PC-3 (cell line): ENCODE measurements at places on chromosomes 5 and 9. TPM values are rescaled to one million over a fixed set of nuclear protein-coding genes. Genes with fewer than 3 reads are reported as not detected.

The C9 gene
- total RNA-seq: not detected in 2 replicates

The PAX5 gene
- 0.52 TPM in 1 of 2 replicates, not detected in the other for total RNA-seq

The CCDC183 gene
- total RNA-seq: 0.87 and 1.2 TPM in 2 replicates

The TRIP13 gene
- 56.4 and 69.0 TPM in 2 replicates for total RNA-seq

The RAB3C gene
- not detected in 2 replicates for total RNA-seq

The SOHLH1 gene
- not detected in 2 replicates for total RNA-seq

The PRDM9 gene
- 0.11 and 0.12 TPM in 2 replicates for total RNA-seq

The SPOCK1 gene
- total RNA-seq: 8.2 and 9.8 TPM in 2 replicates

The TMED7 gene
- 234 and 278 TPM in 2 replicates for total RNA-seq

The AGXT2 gene
- total RNA-seq: not detected in 2 replicates

The IFNB1 gene
- total RNA-seq: not detected in 2 replicates

The NPDC1 gene
- 25.4 and 33.3 TPM in 2 replicates for total RNA-seq

DNA sequence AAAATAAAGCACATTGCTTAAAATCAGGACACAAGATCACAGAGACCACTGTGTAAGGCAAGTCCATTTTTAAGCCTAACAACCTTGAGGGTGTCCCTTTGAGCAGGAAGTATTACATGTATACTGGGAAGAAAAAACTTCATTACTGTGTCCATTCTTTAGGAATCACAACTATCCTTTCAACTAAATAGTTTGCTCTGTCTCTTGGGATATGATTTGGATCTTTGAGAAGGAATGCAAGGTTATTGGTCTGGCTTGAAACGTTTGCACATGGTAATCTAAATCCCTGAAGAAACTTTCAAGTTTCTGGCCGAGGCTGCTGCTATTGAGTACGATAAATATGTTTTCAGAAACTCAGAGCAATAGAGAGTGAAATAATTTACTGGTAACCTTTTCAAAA is 923.0 kb upstream of the SEMA6A start:
- DNase-seq: no peak
- H3K27ac ChIP-seq: no peak overlapping the region
- no peaks in the 10 kb centered on the region for H3K4me1 ChIP-seq
- no peaks in the 10 kb centered on the region for H3K27me3 ChIP-seq
- no peaks in the 10 kb centered on the region for H3K36me3 ChIP-seq

GRCh38 chr5:54603372-54603771 is 85.8 kb downstream of the SNX18 start:
- no peaks in the 10 kb centered on the region for H3K36me3 ChIP-seq
- H3K4me1 ChIP-seq: no peaks in the 10 kb centered on the region
- H3K4me3 ChIP-seq: no peak overlapping the region
- DNase-seq: no peak
- no peaks in the 10 kb centered on the region for H3K27me3 ChIP-seq

GRCh38 chr9:21579247-21579671 is 97.1 kb upstream of the IFNE start:
- peaks cover 64% of the 10 kb centered on the region for H3K4me1 ChIP-seq
- no peak for DNase-seq

DNA sequence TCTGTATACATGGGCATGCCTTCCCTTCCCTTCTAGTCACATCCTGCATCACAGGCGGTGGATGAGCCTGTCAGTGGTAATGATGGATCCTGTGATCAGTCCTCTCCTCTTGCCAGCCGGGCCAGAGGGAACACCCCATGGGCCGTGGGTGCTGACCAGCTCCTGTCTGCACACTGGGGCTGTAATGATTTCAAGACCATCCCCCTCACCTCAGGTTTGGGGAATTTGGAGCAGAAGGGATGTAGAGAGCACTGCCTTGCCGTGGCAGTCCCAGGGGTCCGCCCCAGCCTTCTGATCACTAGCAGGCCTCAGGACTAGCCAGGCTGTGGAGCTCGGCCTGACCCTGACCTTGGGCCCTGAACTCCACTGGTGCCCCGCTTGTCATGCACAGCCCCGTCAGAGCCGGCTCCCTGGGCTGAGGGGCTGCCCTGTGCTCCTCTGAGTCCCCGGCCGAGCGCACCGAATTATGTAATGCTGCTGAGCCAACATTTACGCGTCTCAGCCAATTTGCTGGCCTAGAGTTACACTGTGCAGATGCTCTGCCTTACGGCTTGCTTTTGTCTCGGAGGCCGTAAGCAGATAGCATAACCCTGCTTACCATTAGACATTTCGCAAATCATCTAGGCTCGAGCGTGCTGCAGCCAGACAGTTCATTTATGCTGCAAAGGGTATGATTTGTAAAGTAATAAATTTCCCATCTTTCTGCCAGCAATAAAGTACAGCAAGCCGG is 155.3 kb downstream of the MACROH2A1 start:
- no peak for DNase-seq
- H3K27ac ChIP-seq: no peak overlapping the region
- no peak overlapping the region for H3K4me3 ChIP-seq
- no peaks in the 10 kb centered on the region for H3K36me3 ChIP-seq

- H3K27ac ChIP-seq: no peak overlapping the region
- peaks cover 22% of the 10 kb centered on the region for H3K27me3 ChIP-seq
- no peak for DNase-seq
Observed at GRCh38 chr9:135198144-135198543, 110.7 kb downstream of the OLFM1 start.

- H3K36me3 ChIP-seq: no peaks in the 10 kb centered on the region
- H3K4me1 ChIP-seq: 0 out of 2 replicates have a peak, but pooled peaks cover 3% of the 10 kb centered on the region
- H3K4me3 ChIP-seq: no peak overlapping the region
- DNase-seq: peak; percentile 58
Observed at GRCh38 chr5:19608444-19609002, 379.5 kb downstream of the CDH18 start.

GRCh38 chr5:180688330-180689070 is 39.1 kb upstream of the FLT4 start:
- H3K4me1 ChIP-seq: no peaks in the 10 kb centered on the region
- DNase-seq: no peak
- H3K27ac ChIP-seq: no peak overlapping the region
- H3K27me3 ChIP-seq: peaks cover 99% of the 10 kb centered on the region

DNA sequence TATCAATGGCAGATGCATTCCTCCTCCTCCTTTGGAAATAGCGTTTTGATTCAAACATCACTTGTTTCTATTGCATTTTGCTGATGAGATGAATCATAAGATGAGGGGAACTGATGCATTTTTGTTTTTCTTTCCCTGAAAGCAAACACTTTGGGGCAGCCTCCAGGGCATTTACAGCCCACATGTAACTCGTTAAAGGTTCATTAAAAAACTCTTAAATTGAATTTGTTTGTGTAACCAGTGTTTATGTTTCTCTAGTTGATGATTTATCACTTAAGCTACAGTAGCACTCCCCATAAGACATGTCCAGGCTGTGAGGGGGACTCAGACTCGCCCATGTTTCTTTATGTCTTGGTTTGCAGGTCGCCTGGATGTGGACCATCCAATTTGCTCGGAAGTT is 246.1 kb upstream of the ANKH start:
- no peak for DNase-seq
- no peaks in the 10 kb centered on the region for H3K36me3 ChIP-seq
- no peak overlapping the region for H3K4me3 ChIP-seq

GRCh38 chr5:96822686-96823459 is 15.1 kb upstream of the ERAP1 start:
- peaks cover 29% of the 10 kb centered on the region for H3K4me1 ChIP-seq
- peak overlapping the region; percentile 46 for H3K27ac ChIP-seq
- no peak for DNase-seq
- no peaks in the 10 kb centered on the region for H3K36me3 ChIP-seq
- H3K4me3 ChIP-seq: no peak overlapping the region

DNA sequence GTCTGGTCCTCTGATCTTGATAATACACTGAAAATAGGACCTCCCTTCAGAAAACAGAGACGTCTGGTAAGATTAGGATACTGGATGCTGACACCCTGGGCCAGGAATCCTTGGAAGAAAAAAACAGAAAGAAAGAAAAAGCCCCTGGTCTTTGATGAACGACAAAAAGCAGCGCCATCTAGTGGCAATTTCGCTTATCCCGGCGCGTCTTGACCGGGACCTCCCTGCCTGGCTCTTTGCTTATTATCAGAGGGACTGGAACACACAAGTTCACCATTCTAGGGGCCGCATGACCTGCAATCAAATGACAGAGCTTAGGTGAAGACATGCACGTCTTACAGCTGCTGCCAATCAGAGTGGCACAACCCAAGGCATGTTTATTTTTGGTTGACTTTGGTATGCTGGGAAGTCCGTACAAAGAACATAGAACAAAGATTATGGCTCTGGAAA is 114.9 kb upstream of the NFIB start:
- H3K4me3 ChIP-seq: no peak overlapping the region
- no peak overlapping the region for H3K27ac ChIP-seq
- H3K36me3 ChIP-seq: no peaks in the 10 kb centered on the region
- peaks cover 19% of the 10 kb centered on the region for H3K4me1 ChIP-seq
- no peaks in the 10 kb centered on the region for H3K27me3 ChIP-seq
- peak; percentile 73 for DNase-seq

GRCh38 chr9:132404228-132404881 is 2.3 kb downstream of the TTF1 start:
- peaks cover 9% of the 10 kb centered on the region; the same call in 1 of the 2 replicates for H3K4me1 ChIP-seq
- no peaks in the 10 kb centered on the region for H3K27me3 ChIP-seq
- no peak overlapping the region for H3K4me3 ChIP-seq
- peaks cover 7% of the 10 kb centered on the region; the same call in 1 of the 2 replicates for H3K36me3 ChIP-seq

GRCh38 chr9:99977033-99977792 is 70.8 kb downstream of the STX17 start:
- DNase-seq: no peak
- no peaks in the 10 kb centered on the region for H3K27me3 ChIP-seq
- H3K4me3 ChIP-seq: no peak overlapping the region
- no peaks in the 10 kb centered on the region for H3K4me1 ChIP-seq
- peaks cover 4% of the 10 kb centered on the region; the same call in 1 of the 2 replicates for H3K36me3 ChIP-seq

DNA sequence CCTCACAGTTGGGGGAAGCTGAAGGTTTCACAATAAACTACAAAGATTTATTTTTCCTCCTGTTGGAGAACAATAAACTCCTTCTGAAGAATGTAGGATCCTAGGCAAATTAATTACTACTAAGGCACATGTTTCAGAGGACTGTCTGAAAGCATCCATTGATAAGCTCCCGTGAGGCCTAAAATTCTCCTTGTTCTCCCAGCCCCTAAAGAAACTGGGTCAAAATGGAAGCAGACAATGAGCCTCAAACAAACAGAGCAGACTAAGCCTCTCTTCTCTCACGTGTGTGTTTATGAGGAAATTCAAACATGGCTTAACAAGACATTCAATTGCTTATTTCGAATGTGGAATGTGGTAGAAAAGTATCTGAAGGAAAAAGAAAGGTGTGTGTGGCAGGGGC is 249.0 kb downstream of the GLIS3 start:
- H3K27me3 ChIP-seq: no peaks in the 10 kb centered on the region
- no peaks in the 10 kb centered on the region for H3K36me3 ChIP-seq
- H3K27ac ChIP-seq: no peak overlapping the region
- H3K4me1 ChIP-seq: no peaks in the 10 kb centered on the region
- DNase-seq: no peak

DNA sequence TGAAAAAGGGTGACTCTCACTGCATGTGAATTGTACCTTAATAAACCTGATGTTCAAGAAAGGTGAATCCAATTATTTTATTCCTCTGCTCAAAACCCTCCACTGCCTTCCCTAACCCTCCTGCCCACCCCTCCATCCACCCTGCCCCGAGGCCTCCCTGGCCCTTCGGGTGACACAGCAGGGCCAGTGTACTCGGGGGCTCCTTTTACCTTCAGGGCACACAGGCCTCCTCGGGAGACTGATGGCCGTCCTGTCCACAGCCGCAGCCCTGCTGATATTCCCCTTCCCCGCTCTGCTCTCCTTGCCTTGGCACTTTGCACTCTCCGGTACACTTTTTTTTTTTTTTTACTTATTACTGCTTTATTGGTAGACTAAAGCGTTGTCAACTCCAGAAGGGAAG is 234.0 kb downstream of the CACNA1B start:
- no peak overlapping the region for H3K27ac ChIP-seq
- H3K4me3 ChIP-seq: no peak overlapping the region
- DNase-seq: no peak
- no peaks in the 10 kb centered on the region for H3K4me1 ChIP-seq

GRCh38 chr5:107979291-107979690 is 308.6 kb upstream of the EFNA5 start:
- DNase-seq: no peak
- no peaks in the 10 kb centered on the region for H3K27me3 ChIP-seq
- H3K4me1 ChIP-seq: no peaks in the 10 kb centered on the region
- no peak overlapping the region for H3K27ac ChIP-seq

- H3K36me3 ChIP-seq: no peaks in the 10 kb centered on the region
- H3K27ac ChIP-seq: no peak overlapping the region
- peaks cover 11% of the 10 kb centered on the region; the same call in 1 of the 2 replicates for H3K4me1 ChIP-seq
- peak; percentile 14 for DNase-seq
- H3K27me3 ChIP-seq: peaks cover 55% of the 10 kb centered on the region
- peak overlapping the region; percentile 61 for H3K4me3 ChIP-seq
Observed at GRCh38 chr5:1883120-1883924, 597 bp upstream of the IRX4 start.

DNA sequence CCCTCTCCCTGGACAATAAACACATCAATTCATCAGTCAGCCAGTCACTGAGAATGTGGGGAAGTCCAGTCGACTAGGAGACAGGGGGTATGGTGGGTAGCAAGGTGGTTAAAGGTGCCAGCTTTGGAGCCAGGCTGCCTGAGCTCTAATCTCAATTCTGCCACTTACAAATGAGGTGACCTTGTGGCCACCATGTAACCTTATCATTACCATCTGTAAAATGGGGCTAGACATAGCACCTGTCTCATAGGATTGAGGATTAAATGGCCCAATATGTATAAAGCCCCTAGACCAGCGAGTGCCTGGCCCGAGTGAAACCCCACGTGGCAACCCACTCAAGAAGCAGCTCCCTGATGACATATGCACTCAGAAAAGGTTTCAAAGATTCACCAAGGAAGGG is 73.3 kb upstream of the TBC1D2 start:
- peaks cover 7% of the 10 kb centered on the region for H3K4me1 ChIP-seq
- no peaks in the 10 kb centered on the region for H3K36me3 ChIP-seq
- no peak overlapping the region for H3K27ac ChIP-seq
- H3K27me3 ChIP-seq: no peaks in the 10 kb centered on the region
- H3K4me3 ChIP-seq: no peak overlapping the region

DNA sequence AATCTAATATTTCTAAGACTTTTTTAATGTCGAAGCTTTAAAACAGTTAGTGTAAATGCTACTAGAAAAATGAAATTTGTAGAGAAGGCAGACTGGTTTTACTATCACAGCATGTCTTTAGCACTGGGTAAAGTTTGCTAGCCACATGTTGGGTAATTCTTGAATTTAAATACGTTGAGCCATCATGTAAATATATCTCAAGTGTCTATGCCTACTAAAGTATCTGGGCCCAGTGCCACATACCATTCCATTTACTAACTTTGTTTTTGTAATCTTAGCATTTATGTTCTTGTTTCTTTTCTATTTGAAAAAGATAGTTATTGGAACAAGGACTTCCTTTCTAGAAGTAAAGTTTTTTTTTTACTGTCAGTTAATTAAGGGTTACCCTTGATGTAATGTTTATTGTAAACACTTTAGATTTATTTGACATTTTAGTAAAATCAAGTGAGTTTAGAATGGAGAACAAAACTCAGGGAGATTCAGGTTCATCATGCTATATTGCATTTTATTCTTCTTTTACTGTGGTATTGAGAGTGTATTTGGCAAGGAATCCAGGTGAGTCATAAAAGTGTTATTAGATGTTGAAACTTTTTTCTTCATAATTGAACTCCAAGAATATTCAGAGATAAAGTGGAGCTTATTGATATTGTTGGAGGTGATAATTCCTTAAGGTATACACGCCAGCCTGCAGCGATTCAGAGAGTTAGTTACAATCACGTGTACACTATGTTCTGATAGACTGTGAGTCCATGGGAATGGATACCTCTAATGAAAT is 182.4 kb downstream of the CCDC171 start:
- peaks cover 30% of the 10 kb centered on the region for H3K4me1 ChIP-seq
- H3K4me3 ChIP-seq: no peak overlapping the region
- peak; percentile 86 for DNase-seq
- H3K27ac ChIP-seq: peak overlapping the region; percentile 19
